ENCODE measurements at places on chromosomes 1 and 21.

- no peak for DNase-seq
Measured at GRCh38 chr21:32386195-32386870, 6.5 kb downstream of the URB1 start.

GRCh38 chr1:179803104-179803503 lies 60.0 kb downstream of the FAM163A start:
- DNase-seq, result no peak

DNA sequence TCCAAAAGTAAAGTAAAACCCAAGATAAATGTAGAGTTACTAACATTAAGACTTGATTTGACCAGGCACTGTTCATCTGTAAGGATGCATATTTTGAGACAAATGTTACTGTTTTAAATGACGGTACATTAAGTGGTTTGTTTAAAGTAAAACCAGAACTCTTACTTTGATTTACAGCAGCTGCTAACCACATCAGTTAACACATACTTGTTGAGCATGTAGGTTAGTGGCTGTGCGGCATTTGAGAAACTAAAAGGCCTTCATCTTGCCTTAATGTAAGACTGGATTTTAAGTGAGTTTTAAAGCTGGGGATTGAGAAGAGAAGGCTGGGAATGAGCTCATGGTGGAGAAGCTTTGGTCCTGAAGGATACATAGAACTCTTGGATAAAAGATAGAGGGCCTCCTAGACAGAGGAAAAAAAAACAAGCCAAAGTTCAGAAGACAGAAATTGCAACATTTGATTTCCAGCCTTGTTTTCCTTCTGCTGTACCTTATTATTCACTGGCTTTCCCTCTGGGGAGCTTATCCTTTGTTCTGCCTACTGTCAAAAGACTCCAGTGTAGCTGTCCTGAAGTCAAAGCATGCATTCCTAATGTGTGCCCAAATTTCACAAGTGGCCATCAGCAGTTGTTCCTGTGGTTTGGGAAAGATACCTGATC lies 66.6 kb downstream of the MTR start:
- no peak for DNase-seq

GRCh38 chr1:14940285-14940870 lies 213.2 kb upstream of the TMEM51 start:
- DNase-seq, result no peak

DNA sequence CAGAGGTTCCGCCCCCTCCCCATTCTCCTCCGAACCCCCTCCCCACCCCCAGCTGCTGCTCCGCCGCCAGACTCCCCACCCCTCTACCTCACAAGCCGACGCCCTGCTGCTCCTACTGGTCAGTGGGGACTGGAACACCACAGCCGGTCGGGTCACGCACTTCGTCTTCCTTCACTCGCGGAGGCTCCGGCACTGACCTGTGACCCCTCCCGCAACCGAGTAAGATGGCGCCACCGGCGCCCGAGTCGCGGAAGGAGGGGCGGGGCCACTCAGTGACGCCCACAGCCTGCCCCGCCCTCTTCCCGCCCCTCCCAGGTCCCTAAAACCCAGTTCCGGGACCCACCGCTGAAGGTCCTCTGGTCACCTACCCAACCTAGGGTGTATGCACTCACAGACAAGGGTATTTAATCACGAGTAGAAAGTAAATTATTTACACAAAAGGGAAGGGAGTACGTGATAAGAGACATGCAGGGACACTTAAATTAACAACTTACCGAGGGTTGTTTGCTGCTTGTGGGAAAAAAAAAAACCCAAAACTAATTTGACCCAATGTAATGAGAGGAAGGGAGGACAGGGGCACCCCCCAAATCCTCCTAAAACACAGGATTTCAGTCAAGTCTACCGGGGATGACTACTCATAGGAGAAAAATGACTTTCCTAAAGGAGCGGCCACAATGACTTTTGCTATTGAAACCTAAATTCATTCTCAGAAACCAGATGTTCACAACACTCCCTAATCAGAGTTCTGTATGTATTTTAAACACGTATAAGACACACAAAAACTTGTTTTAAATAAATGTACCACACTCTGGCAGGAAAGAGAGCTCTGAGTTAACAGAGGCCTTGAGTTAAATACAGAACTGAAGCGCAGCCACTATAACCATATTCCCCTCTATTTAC lies at the start of gene RIT1:
TSS of gene RIT1 (minus strand) at position 194 of the 900 bp plus-strand sequence. CDS start 588 bp downstream, outside the sequence.
- DNase-seq, result peak; percentile 83

- DNase-seq, result no peak
Measured at GRCh38 chr1:245901565-245901964, 605.5 kb downstream of the SMYD3 start.

- DNase-seq, result no peak
Measured at GRCh38 chr1:233879841-233880240, 24.6 kb upstream of the SLC35F3 start.

DNA sequence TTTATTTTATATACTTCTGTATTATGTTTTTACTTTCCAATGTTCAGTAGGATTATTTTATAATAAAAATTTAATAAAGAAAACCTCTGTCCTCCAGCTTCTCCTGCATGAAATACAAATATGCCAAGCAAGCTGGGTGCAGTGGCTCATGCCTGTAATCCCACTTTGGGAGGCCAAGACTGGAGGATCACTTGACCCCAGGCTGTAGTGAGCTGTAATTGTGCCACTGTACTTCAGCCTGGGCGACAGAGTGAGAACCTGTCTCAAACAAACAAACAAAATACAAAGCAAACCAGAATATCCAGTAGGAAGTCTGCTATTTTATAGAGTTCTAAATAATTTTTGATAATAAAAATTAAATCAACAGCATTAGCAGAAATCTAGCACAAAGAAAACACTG lies 168.8 kb downstream of the EIF4G3 start:
- DNase-seq, result no peak
